ENCODE measurements at places on chromosomes 4 and X.

DNA sequence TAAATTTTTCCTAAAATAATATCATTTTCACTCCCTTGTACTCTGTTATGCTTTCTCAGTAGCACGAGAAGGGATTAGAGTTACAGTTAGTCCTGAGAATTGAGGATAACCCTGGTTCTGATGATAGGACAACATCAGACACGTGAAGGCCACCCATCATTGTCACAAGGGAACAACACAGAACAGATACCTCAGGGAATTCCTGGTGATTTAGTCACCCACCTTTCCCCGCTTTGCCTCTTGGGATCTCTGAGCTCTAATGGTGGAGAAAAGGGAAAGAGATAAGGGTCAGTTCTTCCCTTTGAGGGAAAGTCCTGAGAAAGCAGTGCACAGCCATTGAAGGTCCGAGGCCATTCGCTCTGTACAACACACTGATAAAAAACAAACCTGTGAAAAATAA lies 112.3 kb upstream of the GALNT7 start:
- no peak for DNase-seq

GRCh38 chr4:37837446-37837845 lies 11.0 kb downstream of the PGM2 start:
- DNase-seq: no peak

DNA sequence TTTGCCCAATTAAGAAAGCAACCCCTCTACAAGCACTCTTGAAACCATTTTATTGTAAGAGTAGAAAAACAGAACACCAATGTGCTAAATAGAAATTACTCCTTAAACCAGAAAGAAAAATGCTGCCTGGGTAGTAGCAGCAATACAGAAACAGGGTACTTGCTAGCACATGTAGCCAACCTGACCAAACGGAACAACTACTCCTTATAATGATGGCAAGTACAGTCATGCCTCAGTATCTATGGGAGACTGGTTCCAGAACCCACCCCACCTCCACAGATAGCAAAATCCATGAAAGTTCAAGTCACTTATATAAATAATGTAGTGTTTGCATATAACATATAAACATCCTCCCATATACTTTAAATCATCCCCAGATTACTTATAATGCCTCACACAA lies 168.8 kb downstream of the ATRX start:
- no peak for DNase-seq

DNA sequence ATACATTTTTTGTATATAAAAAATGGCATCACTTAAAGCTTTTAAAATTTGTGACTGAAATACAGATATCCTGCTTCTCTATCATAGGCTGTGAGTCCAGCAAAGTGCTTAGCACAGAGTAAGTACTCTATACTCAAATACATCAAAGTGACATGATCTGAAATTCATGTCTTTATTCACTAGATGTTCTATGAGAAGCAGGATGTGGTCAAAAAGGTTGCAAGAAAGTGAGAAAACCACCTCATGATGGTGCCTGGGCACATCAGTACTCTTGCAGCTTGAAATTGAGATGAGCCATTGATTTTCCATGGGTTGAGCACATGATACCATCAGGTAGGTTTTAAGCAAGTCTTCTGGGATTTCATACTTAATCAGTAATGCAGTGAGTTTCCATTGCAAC lies 20.4 kb upstream of the SFRP2 start:
- no peak for DNase-seq

DNA sequence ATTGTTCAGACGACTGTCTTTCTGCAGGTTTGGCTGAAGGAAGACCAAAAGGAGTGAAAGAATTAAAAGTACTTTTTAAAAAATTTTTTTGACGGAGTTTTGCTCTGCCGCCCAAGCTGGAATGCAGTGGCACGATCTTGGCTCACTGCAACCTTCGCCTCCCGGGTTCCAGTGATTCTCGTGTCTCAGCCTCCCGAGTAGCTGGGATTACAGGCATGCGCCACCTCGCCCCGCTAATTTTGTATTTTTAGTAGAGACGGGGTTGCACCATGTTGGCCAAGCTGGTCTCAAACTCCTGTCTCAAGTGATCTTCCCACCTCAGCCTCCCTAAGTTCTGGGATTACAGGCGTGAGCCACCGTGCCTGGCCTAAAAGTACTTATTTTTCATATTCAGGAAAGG lies 86.3 kb downstream of the ITIH6 start:
- no peak for DNase-seq

- no peak for DNase-seq
These were observed 22.1 kb downstream of the GABRB1 start for GRCh38 chr4:47053485-47053884.

DNA sequence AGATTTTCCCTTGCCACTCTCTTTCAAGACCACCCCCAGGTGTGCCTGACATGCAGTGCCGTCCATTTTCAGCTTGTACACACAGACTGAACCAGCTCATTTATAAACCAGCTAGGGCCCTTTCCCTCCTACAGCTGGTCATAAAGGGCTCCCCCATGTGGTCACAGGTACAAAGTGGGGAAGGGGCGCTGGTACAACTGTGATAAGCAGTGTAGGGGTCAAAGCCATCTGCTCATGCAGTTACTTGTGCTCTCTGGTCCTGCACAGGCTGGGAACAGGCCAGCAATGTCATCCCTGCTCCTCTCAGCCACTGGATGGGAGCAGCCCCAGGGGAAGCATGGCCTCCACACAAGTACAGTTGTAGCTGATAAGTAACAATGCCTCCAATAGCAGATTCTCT lies 20.6 kb downstream of the GABRQ start:
- DNase-seq: no peak

DNA sequence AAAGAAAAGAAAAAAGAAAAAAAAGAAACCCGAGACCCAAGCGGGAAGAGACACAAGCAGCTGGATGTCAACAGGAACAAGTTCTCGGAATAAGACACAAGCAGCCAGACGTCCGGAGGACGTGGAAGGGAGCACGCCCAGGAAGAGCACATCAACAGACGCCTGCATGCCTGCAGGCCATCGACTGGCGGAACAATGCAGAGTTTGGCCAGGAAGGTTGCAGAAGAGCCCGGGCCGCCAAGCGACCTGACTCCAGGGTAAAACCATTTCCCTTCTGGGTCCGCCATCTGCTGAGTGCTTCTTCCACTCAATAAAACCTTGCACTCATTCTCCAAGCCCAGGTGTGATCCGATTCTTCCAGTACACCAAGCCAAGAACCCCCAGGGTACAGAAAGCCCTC lies 95.6 kb upstream of the PRR32 start:
- no peak for DNase-seq

DNA sequence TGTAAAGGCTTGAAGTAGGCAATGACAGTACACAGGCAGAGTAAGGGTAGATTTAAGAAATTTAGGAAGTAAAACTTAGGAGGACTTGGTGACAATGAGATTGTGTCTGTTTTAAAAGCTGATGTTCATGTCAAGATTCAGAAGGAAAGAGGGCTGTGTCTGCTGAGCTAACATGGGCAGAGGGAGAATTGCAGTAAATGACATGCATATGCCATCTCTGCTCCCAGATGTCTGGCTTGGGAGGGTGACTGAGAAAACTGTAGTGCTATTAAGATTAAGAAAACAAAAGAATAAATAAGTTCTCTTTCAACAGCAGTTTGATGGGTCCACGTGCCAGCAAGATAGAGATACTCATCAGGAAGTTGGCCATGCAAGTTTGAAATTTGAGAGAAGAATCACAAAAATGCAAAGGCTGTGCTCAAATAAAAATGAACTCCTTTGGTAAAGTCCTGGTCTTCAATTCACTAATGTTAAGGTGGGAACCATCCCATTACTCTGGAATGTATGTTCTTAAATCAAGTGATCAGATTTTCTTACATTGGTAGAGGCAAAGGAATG lies 7.2 kb downstream of the NFXL1 start:
- no peak for DNase-seq

GRCh38 chr4:89305712-89306437 lies 1.7 kb downstream of the GPRIN3 start:
- DNase-seq: no peak

DNA sequence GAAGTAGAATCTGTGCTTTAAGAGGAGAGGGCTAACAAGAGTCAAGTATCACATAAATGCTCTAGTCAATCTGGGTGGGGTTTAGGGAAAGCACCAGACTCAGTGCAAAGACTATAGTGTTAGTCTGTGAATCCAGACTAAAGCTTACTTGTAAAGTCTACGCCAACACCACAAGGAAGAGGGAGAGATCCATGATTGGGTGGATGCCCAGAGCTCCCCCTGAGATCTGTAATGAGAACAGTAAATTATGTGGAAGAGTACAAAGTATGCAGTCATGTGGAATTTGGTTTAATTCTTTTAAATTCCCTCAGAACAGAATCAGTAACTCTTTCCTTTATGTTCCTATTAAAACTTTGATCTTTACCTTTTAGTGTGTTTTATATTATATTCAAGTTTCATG lies 354.7 kb upstream of the SPANXN4 start:
- DNase-seq: no peak

GRCh38 chr4:126182786-126183185 lies 868.0 kb downstream of the FAT4 start:
- no peak for DNase-seq

DNA sequence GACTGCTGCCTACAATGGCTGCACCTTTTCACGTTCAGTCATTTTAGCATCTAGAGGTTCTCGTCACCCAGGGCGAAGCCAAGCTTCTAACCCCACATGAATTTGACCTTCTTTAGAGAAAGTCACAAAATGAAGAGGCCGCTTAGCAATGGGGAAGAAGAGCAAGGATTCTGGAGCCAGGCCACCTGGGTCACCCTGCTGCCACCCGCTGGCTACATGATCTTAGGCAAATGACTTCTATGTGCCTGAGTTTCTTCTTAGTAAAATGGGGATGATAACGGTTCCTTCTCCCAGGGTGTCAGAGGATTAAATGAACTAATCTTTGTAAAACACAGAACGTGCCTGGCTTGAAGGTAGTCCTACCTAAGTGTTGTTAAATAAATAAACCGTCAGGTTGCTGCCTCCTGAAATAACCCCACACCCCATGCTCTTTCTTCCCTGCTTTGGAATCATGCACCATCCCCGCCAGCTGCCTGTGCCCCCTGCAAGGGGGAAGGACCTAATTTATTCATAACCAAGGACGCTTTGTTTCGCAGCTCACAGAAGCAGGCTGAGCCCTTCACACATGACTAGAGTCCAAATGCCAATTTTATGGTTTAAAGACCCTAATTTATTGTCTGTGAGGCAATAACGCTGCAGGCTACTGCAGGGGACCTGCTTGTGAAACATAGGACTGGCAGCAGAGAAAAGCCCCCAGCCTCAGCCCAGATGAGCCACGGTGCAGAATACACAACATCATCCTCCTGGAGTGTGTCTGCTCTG lies 28.6 kb upstream of the NSG1 start:
- no peak for DNase-seq

DNA sequence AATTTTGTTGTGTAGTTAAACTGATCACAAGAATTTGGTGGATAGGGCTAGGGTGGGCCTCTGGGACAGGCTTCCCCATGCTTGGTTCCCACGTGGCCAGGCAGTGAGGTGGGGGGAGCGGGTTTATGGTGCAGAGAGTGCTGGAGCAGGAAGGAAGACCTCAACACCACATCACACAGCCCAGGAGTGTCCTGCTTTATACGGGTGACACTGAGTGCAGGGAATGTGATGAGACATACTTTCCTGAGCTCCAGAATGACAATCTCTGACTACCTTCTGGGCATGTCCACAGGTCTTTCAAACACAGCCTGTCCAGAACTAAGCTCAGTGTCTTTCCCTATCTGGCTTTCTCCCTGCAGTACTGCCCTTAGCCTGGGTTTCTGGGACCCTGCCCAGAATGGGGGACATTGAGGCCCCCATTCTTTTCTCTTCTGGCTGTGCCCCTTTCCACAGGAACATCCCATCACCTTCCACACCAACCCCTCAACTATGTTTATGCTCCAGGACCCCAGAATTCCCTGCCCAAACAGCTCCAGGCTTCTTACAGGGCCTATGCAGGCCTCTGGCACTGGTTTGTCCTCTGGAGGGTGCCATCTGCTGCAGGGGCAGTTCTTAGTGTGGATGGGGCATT lies 36.5 kb upstream of the RASL11B start:
- no peak for DNase-seq

GRCh38 chrX:100404851-100405250 lies 5.2 kb downstream of the PCDH19 start:
- no peak for DNase-seq

DNA sequence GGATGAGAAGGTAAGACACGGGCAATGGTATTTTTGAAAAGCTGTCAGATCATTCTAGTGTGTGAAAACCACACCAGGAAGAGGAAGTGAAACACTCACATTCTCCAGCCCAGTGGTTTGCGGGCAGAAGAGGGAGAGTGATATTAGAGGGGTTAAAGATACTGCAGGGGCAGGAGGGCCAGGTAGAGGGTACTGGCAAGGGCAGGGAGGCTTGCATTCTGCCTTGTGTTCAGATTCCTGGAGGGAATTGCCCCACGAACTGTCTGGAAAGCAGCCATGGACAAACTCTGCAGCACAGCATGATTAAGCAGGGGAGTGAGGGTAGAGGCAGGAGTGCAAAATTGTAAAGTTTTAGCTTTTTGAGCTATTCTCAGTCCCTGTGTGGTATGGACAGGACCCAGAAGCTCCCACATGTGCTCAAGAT lies 30.9 kb downstream of the NIPAL1 start:
- peak; percentile 69 for DNase-seq

- no peak for DNase-seq
These were observed 38.9 kb downstream of the SMC1A start for GRCh38 chrX:53383376-53384076.

- no peak for DNase-seq
These were observed 13.6 kb upstream of the NAT8L start for GRCh38 chr4:2045518-2045951.

GRCh38 chr4:88419874-88420273 lies 37.0 kb upstream of the HERC5 start:
- DNase-seq: no peak

- DNase-seq: no peak
These were observed 256.1 kb upstream of the STS start for GRCh38 chrX:6891404-6891803.
